ENCODE measurements at places on chromosomes 5 and 9.

DNA sequence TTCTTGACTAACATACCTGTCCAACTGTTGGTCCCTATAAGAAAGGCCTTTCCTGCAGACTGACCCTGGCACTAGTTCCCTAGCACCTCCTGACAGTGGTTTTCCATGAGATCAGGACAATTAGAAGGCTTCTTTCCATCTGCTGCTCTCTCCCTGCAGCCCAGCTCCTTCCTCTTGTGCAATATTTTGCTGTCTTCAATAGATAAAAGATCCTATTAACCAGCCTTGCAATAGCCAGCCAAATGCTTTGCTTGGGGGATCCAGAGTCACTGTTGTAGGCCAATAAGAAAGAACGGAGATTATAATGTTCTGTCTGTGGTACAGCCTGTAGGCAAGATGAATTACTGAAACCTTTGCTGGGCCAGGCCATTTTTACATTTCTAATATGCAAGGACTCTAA is 18.4 kb upstream of the NME5 start:
- DNase-seq = no peak

DNA sequence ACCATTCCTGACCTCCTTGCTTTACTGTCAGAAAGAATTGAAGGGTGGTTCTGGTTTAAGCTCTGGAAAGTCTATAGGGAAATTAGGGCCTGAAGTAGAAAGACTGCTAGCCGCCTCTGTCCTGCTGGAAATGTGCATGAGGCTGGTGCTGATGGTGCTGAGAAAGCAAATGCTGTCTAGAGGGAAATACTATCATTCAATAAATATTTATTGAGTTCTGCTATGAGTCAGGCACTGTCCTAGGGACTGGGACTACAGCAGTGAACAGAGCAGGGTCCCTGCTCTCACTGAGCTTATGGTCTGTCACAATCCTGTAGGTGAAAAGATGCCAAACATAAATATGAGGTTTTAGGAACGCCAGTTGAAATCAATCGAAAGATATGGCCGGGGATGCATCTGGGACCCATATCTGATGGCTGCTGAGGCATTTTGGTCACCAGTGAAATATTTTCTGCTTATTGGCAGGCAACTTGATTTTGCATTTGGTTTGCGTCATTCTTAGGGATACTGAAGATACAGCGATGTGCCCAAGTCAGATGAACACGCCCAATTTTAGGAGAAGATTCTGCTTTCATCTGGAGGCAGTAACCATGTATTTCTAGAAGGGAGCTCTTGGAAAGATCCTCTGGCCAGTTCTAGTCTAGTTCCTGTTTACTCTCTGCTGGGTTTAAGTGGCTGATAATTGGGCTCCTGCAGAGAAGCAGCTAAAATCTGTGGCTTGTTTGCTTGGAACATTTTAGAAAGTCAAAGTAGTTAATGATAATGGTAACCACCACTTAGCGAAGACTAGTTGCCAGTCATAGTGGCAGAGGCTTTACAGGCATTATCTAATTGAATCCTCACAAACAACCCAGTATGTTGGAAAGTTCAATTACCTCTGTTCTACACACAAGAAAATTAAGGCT is 73.3 kb downstream of the INSYN2B start:
- peak; percentile 31 for DNase-seq

GRCh38 chr5:61638476-61638875 is 306.4 kb downstream of the ZSWIM6 start:
- no peak for DNase-seq

DNA sequence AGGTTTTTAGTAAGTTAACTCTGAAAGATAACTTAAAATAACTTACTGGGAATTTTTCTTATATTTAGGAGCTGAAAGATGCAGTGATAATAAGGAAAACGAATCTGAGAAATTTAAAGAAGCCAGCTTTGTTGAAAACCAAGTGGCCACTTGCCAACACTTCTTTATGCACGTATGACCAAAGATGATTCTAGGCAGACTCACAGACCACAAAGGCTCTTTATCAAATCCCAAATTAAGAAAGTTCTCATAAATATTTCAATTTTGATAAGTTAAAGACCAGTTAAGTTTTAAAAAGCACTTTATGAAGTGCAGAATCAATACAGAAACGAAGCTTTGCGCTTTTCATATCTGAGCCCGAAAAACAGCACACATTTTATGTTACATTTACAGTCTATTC is 1.5 kb downstream of the AFF4 start:
- DNase-seq = no peak

DNA sequence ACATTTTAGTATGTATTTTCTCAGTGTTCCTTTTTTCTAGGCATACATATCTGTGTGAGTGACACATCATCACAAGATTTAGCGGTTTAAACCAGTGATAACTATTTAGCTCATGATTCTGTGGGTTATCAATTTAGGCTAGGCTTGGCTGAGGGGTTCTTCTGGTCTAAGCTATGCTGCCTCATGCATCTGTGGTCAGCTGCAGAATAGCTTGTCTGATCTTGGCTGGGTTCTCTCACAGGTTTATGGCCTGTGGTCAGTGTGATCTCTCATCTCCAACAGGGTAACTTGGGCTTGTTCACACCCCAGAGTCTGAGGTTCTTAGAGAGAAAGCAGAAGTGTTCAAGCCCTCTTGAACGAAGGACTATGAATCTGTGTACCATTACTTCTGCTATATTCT is 363.3 kb downstream of the KDM4C start:
- DNase-seq = no peak

DNA sequence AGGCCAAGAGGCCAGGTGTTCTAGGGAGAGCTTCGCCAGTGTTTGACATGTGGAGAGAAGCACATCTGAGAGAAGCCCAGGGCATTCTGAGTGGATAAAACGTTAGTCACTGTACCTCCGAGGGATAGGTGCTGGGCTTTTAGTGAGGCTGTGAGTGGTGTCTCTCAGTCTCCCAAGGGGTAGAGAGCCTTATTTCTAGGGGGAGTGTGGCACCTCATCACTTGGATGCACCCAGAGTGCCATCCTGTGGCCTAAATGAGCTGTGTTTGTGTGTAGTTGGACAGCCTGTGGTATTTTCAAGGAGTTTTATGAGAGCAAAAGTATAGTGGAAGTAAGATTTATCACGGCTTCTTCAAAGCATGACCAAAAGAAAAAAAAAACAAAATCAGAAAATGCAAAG is 1046.9 kb upstream of the WWC1 start:
- DNase-seq = no peak

GRCh38 chr5:141722266-141722665 is 40.2 kb upstream of the ARAP3 start:
- no peak for DNase-seq

- DNase-seq = no peak
Observed at GRCh38 chr5:179865491-179866240, 7.0 kb upstream of the MRNIP start.

DNA sequence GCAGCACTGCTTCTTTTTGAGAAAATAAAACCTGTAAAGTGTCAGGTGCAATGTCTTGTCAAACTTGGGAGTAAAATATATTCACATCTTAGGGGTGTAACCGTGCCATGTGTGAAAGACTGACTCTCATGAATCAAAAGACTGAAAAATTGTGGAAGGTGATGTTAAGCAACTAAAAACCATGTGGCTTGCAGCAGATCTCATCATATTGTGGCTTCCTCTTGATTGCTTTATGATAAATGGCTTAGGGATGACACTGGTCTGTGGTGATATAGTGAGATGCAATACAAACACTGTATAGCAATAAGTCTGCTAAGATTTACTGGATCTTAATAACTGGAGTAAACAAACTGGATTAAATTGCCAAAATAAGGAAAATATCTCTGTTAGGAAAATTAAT is 321.6 kb downstream of the EDIL3 start:
- DNase-seq = no peak

- DNase-seq = no peak
Observed at GRCh38 chr5:54785729-54786591, 199.4 kb downstream of the ESM1 start.

- peak; percentile 2 for DNase-seq
Observed at GRCh38 chr9:77663754-77664153, 15.6 kb upstream of the GNA14 start.

- peak; percentile 32 for DNase-seq
Observed at GRCh38 chr9:135474915-135475314, 4.7 kb upstream of the PPP1R26 start.

DNA sequence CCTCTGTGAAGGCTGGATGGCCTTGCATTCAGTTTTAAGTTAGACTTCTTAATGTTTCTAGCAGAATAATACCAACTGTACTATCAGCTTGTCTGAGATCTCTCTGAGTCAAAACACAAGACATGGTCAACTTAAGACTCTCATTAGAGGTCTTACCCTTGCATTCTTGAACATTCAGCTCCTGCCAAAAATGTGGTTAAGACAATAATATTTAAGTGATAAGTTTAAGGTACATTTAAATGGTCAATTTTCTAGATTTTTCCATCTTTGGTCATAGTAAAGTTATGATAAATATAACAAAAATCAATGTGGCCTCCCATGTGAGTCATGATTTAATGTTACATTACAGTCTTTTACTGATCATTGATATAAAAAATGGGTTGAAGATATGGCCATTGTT is 75.0 kb downstream of the NR2F1 start:
- no peak for DNase-seq

- no peak for DNase-seq
Observed at GRCh38 chr5:105304859-105305258, 1742.3 kb upstream of the NUDT12 start.

DNA sequence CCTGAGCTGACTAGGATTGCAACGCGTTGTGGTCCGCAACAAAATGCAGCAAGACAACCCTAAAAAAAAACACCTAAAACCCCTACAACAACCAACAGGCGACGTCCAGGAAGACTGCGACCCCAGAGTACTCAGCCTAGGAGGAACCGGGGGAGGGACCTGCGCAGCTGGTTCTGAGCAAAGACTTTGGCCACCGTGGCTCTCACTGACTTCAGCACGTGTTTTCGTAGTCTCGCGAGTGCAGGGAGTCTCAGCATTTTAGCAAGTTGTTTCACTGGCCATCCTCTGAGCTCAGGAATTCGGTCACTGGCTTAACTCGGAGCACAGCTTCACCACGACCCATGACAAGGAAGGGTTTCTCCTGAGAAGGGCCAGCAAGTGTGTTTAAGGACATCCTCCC is 8.6 kb upstream of the ZDHHC11 start:
- DNase-seq = no peak

DNA sequence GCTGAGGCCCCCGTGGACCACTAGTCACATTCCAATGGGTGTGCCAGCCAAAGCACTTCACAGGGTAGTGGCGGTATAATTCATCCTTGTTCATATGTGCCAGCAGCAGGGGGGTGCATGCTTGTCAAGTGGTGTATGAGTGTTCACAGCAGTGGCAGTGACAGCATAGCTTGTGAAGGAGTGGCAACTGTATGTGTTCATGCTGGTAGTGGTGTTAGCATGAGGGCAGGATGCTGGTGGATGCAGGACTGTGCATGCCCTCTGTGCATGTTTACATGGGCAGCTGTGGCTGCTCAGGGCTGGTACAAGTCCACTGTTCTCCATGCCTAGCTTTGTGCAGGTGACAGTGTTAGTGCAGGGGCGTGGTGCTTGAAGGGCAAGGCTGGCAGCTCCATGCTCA is 253.4 kb upstream of the DMAC1 start:
- no peak for DNase-seq

GRCh38 chr5:404666-405241 is 38.2 kb upstream of the EXOC3 start:
- no peak for DNase-seq
